Stimulated activated CD4-positive, alpha-beta T cell treated with anti-CD3 and anti-CD28 coated beads, Interleukin-4, amount 100 ng/mL, for 24 hours (primary cell): ENCODE measurements at places on chromosomes 4 and X.

- DNase-seq = no peak
These were observed 23.9 kb downstream of the RELL1 start for GRCh38 chr4:37662251-37662650.

DNA sequence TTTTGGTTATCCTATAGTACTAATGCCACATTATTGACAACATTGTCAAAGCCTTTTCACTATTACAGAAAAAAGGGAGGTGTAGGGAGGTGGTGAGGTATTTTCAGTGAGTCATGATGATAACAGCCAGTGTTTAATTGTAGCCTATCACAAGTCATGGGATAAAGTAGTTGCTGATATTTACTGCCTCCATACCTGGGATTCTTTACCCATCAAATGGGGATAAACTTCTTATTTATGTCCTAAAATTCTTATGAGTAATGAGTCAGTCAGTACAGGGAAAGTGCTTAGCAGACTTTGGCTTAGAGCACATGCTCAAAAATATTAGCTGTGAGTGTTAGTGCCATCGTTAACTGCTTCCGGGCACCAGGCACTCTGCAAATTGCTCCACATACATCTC lies 25.7 kb downstream of the ADGRG2 start:
- no peak for DNase-seq

- no peak for DNase-seq
These were observed 693.5 kb upstream of the TENM3 start for GRCh38 chr4:181549576-181550188.

DNA sequence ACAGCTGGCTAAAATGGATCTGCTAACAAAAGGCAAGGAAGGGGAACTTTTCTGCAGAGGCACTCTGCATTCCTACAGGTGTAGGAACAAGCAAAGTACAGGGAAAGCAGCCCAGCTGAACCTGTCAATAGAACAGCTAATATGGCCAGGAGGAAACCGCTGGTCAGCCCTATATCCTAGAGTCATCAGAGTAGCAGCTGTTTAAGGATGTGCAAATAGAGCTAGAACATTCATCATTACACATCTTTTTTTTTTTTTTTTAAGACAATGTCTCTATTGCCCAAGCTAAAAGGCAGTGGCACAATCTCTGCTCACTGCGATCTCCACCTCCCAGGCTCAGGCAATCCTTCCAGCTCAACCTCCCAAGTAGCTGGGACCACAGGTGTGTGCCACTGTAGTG lies 163.0 kb downstream of the BTC start:
- no peak for DNase-seq

DNA sequence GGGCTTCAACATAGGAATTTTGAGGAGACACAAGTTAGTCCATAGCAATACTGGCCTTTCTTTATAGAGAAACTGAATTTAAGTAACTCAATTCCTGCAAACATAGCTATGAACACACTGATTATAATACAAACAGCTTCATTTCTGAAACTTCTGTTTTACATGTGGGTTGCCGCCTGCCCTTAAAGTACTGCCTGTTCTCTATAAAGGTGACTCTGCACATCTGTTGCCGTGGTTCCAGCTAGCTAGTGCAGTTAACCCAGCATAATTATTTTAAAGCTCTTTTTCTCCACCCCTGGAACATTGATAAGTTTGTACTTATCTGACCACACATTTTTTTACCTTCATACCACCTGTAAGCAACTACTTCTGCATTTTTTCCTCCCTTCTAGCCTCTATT lies 177.6 kb downstream of the NWD2 start:
- DNase-seq = no peak
